Urothelium cell line (cell line): ENCODE measurements at places on chromosomes 3 and 15.

GRCh38 chr15:85112997-85113396 lies 131.3 kb downstream of the PDE8A start:
- no peak for DNase-seq

DNA sequence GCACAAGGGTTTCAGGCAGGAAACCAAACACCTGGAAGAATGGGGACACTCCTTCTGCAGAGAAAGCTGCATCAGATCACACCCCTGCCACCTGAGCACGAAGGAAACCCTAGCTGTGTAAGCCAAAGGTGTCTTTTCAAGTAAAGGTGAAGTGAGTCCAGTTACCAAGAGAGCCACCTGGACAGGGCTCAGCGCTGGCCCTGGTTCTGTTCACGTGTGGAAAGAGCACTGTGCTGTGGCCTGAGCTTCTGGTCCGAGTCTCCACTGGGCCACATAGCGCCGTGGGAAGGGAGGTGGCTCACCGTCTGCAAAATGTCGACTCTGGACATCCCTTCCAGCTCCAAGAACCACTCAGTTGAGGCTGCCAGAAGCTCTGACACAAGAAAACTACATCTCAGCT lies 151.1 kb downstream of the ADAMTS17 start:
- DNase-seq = no peak

GRCh38 chr3:63861306-63861705 lies 2.3 kb downstream of the THOC7 start:
- DNase-seq = no peak

DNA sequence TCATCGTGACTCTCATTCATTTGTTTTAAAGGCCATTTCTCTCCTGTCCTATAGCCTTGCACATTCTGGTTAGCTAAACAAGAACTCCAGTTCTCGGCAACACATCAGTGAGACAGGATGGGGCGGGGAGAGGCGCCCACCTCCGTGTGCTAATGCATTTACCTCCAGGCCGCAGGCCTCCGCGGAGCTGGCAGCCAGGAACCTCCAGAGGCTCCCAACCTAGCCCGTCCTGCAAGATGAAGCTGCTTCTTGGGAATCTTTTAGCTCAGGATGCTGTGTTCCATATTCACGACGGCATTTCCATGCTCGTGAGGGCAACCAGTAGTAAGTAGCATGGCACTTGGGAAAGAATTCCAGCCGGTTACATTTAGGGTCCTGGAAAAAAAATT lies 47.9 kb downstream of the RGMA start:
- no peak for DNase-seq

DNA sequence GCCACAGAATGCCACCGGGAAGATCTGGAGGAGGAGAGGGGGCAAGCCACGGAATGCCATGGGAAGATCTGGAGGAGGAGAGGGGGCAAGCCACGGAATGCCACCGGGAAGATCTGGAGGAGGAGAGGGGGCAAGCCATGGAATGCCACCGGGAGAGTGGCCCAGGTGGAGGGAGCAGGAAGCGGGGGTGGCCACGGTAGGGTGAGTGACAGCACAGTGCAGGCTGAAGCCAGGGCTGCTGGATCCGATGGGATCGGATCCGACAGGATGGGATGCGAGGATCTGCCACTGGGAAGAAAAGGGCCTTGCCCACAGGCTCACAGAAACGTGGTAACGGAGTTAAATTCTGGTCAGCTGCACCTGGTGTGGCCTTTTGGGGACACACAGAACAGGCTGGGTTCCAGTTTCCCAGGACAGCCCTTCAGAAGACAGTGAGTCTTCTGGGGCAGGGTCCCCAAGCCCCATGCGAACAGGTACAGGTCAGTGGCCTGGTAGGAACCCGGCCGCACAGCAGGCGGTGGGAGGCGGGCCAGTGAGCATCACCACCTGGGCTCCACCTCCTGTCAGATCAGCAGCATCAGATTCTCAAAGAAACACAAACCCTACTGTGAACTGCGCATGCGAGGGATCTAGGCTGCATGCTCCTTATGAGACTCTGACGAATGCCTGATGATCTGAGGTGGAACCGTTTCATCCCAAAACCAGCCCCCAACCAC lies 58.8 kb downstream of the XXYLT1 start:
- no peak for DNase-seq

GRCh38 chr3:12632523-12632922 lies 31.4 kb downstream of the RAF1 start:
- DNase-seq = no peak

- peak; percentile 64 for DNase-seq
These were observed 21.6 kb upstream of the PAK6 start for GRCh38 chr15:40217166-40217824.

DNA sequence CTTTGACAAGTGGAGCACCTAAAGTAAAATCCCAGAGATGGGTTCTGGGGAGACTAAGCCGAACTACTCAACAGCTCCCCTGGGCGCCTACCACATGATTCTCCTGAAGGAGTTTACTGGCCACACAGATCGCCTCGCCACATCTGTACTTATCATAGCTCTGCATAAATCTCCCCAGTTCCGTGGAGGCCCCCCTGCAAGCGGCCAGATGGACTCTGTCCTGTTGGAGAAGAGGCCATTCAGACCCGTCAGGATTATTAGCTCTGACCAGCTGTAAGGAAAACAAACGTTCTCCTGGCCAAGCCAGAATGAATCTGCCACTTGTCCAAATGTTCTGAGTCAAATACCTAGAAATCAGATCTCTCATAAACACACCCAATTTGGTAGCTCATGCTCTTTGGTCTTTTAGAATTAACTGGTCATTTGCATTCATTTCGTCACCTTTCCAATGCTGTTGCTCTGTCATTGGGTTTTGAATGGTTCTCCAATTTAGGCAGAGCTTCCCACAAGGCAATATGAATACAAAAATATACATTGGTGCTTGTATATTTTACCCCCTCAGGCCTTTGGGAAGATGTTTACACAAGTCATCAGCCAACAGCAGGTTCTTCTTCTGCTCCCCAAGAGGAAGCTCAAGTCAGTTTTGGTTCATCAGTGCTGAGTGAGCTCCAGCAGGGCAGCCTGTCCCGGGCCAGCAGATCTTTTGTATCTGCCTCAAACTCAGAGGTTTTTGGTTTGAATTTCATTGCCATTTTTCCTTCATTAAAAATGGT lies 124.5 kb downstream of the THSD4 start:
- DNase-seq = no peak

- no peak for DNase-seq
These were observed 335.0 kb upstream of the CTNNB1 start for GRCh38 chr3:40864146-40864782.

DNA sequence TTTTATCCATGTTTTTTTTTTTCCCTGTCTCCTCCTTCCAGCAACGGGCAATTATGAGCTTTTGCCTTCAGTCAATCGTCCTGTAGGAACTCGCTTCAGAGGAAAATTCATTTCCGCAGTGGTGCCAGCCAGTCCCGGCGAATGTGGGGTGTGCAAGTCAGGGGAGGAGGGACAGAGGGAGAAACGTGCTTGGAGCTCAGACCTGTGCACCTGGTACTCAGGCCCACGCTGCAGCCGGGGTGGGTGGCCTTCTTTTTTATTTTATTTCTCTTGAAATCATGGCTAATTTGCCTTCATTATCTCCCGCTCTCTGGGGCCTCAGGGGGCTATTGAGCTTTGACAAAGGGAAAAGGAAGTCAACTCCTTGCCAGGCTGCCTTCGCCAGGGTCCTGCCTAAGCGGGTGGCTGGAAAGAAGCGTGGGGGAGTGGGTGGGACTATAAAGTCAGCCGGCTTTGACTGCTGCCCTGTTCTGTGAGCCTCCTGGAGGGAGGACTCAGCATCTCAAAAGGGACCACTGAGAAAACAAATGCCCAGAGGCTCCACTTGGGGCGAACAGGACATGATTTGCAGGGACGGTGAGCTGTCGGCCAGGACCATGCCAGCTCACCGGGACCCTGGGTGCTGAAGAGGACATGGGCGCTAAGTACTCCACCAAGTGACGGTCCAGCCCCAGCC lies 5.5 kb downstream of the GRIP2 start:
- no peak for DNase-seq

DNA sequence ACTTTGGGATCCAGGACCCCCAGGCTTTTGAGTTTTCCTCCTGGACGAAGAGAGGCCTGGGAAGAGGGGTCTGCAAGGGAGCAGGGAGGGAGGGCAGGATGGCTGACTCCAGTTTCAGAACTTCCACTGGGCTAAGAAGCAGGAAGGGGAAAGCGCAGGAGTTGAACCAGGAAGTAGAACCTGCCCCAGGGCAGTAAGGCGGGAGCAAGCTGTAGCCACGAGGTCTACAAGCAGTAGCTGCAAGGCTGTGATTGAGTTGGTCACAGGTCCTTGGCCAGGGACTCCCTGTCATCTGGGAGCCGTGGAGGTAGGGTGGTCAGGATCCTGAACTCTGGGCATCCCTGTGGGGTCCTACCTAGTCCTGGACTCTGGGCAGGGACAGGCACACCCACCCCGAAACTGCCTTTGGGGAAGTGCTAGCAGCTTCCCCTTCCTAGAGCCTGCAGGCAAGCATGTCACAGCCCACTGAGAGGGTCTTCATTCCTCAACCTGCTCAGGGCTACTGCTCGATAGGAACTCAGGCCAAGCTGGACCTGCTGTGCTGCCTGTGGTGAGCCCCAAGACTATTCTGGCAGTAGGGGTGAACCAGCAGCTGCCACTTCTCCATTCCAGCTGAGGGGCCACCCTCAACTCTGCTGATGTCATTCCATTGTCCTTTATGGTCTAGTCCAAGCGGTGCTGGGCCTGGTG lies 5.8 kb upstream of the GNAI2 start:
- DNase-seq = no peak
